ENCODE measurements at places on chromosomes 4 and X.

DNA sequence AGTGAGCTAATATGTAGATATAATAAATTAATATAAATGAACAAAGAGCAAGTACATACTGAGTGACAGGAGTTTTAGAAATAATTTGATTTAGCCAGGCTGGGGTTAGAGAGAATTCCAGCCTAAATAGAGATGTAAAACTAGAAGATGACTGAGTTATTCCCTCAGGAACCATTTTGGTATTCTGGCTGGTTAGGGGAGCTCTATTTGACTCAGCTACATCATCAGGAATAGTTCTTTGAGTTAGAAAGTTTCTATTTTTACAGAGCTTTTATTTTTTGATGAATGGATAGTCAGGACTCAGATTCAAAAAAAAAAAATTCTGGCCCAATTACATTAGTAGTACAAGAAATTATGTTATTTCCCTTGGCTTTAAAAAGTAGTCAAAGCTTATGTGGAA is 180.4 kb upstream of the MID1 start:
- DNase-seq, result no peak

- no peak for DNase-seq
Measured at GRCh38 chrX:127782904-127783303, 269.3 kb downstream of the ACTRT1 start.

GRCh38 chrX:129593137-129593536 is 53.1 kb downstream of the OCRL start:
- no peak for DNase-seq

DNA sequence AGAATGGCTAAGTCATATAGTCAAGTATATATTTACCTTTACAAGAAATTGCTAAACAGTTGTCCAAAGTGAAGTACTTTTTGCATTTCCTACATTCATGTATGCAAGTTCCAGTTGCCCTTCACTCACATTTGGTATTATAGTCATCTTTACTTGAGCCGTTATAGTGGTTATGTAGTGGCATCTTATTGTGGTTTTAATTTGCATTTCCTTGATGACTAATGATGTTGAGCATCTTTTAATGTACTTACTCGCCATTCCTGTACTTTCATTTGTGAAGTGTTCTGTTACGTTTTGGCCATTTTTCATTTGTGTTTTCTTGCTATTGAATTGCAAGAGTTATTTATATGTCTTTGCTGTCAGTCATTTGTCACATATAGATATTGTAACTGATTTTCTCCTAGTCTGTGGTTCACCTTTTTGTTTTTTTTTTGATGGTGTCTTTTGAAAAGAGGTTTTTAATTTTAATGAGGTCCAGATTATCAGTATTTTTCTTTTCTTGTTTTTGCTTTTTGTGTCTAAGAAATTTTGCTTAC is 27.6 kb downstream of the ARFIP1 start:
- no peak for DNase-seq

All from GM13976 (cell line).